ENCODE measurements at places on chromosomes 3 and 15.

GRCh38 chr3:148020861-148021260, 611.7 kb downstream of the ZIC1 start:
- DNase-seq = no peak

GRCh38 chr3:197021231-197021630, 8.4 kb downstream of the MELTF start:
- no peak for DNase-seq

- DNase-seq = no peak
Measured at GRCh38 chr3:169939751-169940150, 26.9 kb upstream of the SEC62 start.

GRCh38 chr3:118811236-118811732, 223.4 kb downstream of the IGSF11 start:
- no peak for DNase-seq

- DNase-seq = peak; percentile 18
Measured at GRCh38 chr3:12193485-12194165, 34.9 kb upstream of the TIMP4 start.

- no peak for DNase-seq
Measured at GRCh38 chr3:110793611-110794010, 278.0 kb upstream of the NECTIN3 start.

DNA sequence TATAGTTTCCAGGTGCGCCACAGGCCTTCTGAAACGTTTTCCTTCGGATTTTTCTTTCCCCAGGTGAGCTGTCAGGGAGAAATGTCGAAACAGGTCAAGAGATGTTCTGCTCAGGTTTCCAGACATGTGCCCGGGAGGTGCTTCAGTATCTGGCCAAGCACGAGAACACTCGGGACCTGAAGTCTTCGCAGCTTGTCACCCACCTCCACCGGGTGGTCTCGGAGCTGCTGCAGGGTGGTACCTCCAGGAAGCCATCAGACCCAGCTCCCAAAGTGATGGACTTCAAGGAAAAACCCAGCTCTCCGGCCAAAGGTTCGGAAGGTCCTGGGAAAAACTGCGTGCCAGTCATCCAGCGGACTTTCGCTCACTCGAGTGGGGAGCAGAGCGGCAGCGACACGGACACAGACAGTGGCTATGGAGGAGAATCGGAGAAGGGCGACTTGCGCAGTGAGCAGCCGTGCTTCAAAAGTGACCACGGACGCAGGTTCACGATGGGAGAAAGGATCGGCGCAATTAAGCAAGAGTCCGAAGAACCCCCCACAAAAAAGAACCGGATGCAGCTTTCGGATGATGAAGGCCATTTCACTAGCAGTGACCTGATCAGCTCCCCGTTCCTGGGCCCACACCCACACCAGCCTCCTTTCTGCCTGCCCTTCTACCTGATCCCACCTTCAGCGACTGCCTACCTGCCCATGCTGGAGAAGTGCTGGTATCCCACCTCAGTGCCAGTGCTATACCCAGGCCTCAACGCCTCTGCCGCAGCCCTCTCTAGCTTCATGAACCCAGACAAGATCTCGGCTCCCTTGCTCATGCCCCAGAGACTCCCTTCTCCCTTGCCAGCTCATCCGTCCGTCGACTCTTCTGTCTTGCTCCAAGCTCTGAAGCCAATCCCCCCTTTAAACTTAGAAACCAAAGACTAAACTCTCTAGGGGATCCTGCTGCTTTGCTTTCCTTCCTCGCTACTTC, 3.8 kb downstream of the BHLHE40 start:
- DNase-seq = no peak

DNA sequence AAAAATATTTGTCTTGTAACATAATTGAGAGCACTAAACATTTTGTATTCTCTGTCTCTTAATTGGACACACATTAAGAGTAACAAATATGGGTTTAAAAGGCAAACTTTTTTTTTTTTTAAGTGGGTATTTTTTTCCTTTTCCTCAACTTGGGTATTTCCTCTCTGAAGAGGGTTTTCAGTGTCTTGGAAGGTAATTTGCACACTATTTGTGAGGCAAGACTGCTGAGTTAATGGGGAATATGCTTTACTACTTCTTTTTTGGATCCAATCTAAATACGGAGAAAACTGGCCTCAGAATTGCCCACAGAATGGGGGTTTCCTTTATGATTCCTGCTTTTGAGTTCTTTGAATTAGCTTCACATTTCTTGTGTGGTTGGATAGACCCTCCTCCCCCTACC, 105.2 kb downstream of the FNDC3B start:
- no peak for DNase-seq

- no peak for DNase-seq
Measured at GRCh38 chr3:177615015-177615414, 417.7 kb upstream of the TBL1XR1 start.

DNA sequence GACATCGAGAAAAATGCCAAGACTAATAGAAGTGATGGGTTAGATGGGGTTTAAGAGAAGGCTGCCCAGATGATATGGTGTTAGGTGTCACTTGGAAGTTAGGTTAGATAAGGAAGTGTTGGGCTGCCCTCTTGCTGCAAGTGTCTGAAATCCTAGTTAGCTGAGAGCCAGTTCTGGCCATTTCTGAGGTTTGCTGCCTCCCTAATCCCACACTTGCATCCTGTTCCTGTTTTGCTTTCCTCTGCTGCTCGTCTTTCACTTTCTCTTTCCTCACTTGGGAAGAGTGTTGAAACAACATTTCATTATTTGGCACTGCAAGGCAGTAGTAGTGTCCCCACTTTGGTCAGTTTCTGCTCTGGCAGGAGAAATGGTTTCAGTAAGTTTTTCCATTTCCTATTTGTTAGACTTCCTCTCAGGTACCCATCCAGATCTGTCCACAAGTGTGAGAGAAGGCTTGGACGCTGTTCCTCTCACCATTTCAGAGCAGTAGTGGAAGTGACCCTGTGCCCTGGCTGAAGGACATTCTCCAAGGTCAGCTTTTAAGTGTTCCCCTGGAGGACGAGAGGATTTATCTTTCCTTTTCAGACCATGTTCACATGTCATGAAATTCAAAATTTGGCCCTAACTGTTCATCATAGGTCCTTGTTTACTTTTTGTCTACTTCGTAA, 93.3 kb downstream of the ADAMTSL3 start:
- DNase-seq = no peak

DNA sequence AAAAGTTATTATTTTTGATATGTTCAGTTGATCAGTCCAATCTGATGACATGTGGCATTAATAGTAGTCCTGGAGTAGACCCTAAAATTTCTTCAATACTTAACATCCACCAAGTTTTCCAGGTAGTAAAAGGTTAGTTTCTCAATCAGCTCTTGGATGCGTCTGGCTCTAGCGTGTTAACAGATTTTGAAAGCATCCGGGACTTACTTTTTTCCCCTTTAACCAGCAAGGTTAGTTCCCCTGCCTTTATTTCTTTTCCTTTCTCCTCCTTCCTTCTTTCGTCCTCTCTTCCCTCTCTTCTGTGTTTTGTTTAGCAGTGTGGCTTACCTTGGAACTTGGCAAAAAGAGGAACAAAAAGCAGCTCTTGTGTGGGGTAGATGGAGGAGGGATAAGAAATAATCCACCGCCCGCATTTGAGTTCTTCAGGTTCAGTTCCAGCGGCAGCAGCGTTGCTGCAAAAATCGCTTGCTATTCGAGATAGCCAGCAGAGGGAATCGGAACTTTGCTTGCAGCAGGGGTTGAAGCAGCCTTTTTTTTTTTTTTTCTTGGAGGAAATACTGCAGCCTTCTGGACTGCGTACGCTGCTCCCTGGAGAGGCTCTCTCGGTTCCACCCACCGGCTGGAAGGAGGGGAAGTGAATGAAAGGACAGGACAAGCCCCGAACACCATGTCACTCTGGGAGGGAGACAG, at the start of gene RBMS3:
Gene RBMS3 (plus strand): TSS at position 668 of the 690 bp plus-strand sequence.
- DNase-seq = no peak

- no peak for DNase-seq
Measured at GRCh38 chr3:117404730-117405129, 695.2 kb downstream of the TUSC7 start.

DNA sequence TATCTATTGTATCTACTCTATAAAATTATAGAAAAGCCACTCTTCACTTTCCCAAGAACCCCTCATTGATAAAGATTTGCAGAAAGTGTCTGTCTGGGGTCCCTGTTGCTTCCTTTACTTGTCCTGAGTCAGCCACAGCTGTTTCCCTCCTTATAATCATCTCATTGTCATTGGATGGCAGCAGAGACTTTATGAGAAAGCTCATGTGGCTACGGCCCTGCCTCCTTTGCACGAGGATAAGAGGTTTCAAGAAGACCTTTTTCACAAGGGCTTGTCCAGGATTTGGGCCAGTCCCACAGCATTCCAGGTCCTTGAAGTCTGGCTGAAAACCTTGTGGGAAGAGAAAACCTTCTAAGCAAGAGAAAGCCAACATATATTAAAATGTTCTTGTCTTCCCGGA, 41.9 kb upstream of the THBS1 start:
- DNase-seq = no peak

GRCh38 chr3:62876064-62876463, 848 bp upstream of the CADPS start:
- no peak for DNase-seq

- no peak for DNase-seq
Measured at GRCh38 chr15:52183562-52184173, 7.5 kb downstream of the GNB5 start.

GRCh38 chr3:141686466-141687291, 51.4 kb upstream of the RNF7 start:
- DNase-seq = no peak

DNA sequence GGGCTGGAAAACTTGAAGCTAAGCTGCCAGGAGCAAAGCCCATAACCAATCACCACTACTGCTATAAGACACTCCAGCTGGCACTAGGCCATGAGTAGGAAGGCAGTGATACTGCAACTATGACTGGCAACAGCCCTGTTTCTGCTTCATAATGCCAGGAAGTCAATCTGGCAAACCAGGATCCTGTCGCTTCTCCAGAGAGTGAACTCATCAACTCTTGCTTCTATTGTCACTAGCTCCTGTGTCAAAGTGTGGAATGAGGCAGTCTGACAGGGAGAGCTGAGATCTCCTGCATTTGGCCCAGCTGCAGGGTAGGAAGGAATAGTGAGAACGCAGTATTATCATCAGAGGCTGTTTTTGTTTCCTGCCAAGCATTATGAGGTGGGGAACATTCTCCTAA, 105.3 kb downstream of the CTNNB1 start:
- DNase-seq = no peak

- no peak for DNase-seq
Measured at GRCh38 chr3:155512175-155512866, 218.8 kb upstream of the STRIT1 start.

DNA sequence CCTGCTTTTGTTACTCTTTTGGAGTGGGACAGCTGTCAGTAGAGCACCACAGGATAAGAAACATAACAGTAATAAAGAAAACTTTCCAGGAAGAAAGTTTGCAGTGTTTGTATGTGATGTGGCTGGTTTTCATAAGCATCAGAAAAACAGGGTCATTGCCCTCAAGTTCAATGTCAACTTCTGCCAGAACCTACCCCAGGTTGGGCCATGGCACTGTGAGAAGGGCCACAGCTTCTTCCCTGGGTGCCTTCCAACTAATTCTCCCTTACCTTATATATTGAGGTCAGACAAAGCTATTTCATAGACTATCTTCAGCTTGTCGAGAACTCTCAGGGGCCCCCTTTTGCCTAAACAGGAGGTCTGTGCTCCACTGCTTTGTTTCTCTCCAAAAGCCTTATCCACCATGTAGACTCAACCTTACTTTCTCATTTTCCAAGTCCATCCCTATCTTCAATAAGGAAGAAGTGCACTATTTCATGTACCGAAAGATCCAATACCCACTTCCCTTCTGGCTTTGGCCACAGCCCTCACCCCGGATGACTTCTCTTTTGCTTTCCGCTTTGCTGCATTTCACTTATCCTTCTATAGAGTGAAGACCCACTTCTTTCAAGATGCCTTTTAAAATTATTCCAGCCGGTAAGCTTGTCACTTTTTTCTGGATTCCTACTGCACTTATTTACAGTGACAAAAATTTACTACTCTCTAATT, 38.2 kb upstream of the PLCL2 start:
- no peak for DNase-seq

- no peak for DNase-seq
Measured at GRCh38 chr3:100244264-100244663, 16.5 kb upstream of the TBC1D23 start.

GRCh38 chr3:141065841-141066805, 15.0 kb downstream of the SPSB4 start:
- no peak for DNase-seq

DNA sequence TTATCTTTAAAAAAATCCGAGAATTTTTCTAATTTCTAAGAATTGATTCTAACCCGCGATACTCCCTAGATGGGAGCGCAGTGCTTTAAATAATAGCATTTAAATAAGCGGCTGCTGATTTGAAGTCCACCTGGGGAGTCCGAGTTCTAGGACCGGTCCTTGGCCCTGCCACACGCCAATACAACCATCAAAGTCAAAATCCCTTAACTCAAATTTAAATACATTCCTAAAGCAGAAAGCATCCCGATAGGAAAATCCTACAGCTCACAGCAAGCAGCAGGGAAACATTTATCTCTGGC, 508 bp upstream of the ECT2 start:
- DNase-seq = no peak

DNA sequence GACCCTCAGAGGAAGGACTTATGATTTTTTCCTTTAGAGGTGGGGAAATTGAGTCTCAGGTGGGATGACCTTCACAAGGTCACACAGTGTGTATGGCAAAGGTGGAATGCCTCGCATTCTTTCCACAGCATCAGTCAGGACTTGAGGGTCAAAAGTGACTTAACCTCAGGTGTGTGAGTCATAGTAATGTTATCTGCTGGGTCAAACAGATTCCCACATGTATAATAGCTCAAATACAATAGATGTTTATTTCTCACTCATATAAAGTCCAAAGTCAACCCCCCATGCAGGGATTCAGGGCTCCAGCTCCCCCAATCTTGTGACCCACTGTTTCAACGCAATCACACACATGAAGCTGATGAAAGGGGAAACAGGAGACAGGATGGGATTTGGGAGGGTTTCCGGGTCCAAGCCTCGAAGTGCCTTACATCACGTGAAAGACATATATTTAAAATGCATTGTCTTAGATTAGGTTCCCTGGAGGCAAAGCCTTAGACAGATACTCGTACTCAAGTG, 34.0 kb upstream of the CCDC174 start:
- no peak for DNase-seq

DNA sequence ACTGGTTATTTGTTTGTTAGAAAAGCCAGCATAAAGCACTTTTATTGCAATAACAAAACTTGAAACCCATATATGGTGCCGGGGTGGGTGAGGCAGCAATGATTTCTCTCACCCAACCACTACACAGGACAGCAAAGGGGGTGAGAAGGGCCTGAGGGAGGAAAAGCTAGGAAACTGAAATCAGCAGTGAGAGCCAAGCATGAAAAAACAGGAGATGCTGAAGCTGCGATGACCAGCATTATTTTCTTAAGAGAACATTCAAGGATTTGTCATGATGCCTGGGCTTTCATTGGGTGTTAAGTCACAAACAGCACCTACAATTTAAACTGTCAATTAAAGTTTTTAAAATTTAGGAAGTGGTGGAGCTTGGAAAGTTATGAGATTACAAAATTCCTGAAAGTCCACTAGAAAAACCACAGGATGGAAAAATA, 11.9 kb upstream of the TM4SF4 start:
- DNase-seq = no peak

GRCh38 chr15:64698823-64699222, 76.6 kb downstream of the RBPMS2 start:
- DNase-seq = no peak
